H1 (cell line): ENCODE measurements at places on chromosomes 2 and 18.

- DNase-seq, result no peak
These were observed 24.8 kb downstream of the NCK2 start for GRCh38 chr2:105769504-105769903.

- DNase-seq, result no peak
These were observed 12.9 kb upstream of the SNORC start for GRCh38 chr2:232857158-232857563.

- DNase-seq, result no peak
These were observed 63.8 kb upstream of the GALNT3 start for GRCh38 chr2:165857876-165858275.

DNA sequence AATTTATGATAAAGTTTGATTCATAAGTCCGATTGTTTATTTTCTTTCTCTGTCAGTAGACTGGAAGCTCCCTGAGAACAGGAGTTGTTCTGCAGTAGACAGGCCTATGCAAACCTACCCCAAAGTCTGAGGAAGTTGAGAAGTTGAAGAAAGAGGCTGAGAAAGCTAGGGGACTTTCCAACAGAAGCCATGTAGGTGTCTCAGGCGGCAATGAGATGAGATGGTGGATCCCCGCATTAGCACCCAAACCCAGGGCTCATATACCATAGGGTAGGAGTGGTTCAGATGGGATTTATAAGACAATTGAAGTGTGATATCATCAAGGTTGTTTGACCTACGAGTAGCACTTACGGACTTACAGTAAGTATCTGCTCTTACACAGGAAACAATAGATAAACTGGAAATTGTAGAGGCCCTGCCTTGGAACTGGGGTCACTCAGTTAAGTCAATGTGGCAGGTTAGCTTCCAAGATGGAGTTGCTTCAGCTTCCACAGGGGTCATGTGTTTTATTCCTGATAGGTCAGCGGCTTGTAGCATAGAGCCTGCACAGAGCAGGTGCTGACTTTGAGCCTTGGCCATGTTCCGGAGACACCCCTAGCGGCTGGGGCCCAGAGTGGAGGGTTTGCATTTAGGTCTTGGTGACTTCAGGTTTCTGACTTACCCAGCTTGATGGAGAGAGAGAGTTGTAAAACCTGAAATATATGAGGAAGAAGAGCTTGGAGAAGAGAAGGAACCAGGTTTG lies 2.3 kb upstream of the PSD4 start:
- DNase-seq, result no peak

DNA sequence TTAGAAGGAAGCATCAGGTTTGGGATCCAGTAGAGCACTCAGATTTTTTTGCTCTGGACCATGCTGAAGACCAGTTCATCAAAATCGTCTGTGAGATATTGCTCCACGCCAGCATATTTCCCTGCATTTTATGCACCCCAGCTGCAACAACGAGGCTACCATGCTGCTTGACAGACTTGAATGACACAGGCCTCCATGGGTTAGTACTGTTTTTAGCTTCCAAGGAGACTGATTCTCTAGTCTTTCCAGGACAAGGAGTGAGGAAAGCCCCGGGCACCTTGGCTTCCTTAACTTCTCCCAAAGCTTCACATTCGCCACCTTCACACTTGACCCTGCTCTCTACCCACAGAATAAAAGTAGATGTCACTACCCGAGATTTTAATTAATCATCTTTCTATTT lies 17.5 kb downstream of the BOD1L2 start:
- DNase-seq, result peak; percentile 31

DNA sequence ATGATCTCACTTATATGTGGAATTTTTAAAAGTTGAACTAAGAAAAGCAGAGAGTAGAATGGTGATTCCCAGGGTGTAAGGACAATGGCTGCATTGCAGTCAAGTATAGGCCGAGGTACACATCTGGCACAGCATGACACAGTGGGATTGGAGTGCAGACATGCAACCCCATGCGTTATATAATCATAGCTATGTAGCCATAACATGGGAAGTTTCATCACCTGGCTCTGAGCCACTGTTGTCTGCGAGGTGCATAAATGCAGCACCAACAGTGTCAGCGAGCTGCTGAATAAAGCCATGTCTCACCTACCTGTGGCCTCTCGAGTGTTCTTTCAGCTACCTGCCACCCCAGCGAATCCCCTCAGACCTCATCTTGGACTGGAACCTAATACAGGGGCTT lies 61.7 kb downstream of the CDC42EP3 start:
- no peak for DNase-seq

- no peak for DNase-seq
These were observed 61.9 kb upstream of the IL1R1 start for GRCh38 chr2:102080451-102081242.

DNA sequence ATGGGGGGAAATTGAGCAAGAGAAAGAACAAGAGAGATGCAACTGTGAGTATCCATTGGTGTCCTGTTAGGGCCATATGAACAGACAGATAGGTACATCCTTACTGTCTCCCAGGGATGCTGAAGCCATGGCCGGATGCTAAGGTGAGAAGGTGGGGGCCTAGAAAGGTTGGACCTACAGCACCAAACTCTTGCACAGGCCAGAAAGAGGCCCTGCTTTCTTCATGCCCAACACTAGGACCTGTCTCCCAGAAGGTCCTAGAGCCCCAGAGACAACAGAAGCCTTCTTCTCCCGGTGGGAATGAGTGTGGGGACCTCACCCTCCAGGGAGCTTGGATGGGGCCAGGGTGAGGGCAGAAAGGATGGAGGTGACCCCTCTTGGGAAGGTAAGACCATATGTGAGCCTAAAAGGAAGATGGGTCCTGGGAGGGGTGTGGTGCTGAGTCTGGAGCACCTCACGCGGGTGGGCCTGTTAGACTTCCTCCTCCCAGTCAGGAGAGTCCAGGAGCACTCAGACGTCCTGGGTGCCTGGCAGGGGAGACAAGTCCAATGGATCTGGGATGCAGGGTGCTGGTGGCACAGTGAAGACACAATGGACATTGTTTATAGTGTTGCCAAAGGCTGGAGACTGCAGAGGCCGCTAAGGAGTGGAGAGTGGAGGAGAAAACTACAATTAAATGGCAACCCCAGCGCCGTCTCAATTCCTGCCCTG lies 265.3 kb downstream of the CYP26B1 start:
- DNase-seq, result no peak

DNA sequence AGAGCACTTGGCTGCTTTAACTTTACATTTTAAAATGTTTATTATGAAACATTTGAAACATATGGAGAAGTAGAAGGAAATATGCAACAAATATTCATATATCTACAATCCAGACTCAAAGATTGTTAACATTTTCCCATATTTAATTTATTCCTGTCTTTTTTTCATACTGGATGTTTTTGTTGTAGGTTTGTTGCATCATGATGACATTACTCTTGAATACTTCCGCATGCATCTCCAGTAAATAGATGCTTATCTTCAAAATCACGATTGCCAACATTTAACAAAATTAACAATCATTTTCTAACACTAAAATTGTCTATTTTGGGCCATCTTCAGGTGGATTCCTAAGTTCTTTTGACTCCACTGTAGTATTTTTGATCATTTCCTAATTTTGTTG lies 21.1 kb upstream of the IL18RAP start:
- no peak for DNase-seq

DNA sequence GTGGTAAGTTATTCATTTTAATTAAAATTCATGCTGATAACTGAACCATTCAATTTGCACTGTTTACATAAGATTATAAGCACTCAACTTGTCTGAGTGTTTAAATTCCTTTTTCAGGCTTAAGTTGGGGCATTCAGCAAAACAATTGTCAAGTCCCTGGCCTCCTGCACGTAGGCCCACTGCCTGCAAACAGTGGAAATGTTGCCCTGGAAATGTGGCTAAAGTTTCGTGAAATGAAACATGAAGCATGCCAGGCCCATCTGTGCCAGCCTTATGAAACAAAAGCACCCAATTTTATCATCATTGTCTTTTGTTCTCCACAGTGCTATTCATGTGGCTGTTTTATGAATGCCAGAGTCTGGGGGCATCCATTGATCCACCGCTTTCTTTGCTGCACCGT lies 163.7 kb downstream of the PTGR3 start:
- no peak for DNase-seq

DNA sequence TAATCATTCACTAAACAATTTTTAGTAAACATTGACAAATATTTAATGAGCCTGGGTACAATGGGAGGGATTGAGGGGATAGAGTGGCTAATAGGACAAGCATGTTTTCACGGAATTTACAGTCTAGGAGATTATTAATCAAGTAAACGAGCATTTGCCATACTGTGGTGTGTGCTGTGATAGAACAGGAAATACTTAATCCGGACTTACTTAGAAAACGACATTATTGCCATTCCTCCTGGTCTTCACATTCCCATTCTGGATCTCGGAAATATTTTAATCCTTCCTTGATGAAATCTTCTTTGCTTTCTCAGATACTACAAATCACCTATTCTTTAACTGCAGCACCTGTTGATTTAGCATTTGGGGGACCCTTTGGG lies 905 bp downstream of the TTLL4 start:
- no peak for DNase-seq

- DNase-seq, result no peak
These were observed 14.0 kb downstream of the ANXA4 start for GRCh38 chr2:69755862-69756467.

GRCh38 chr2:30584116-30584515 lies 137.1 kb downstream of the LCLAT1 start:
- DNase-seq, result no peak

DNA sequence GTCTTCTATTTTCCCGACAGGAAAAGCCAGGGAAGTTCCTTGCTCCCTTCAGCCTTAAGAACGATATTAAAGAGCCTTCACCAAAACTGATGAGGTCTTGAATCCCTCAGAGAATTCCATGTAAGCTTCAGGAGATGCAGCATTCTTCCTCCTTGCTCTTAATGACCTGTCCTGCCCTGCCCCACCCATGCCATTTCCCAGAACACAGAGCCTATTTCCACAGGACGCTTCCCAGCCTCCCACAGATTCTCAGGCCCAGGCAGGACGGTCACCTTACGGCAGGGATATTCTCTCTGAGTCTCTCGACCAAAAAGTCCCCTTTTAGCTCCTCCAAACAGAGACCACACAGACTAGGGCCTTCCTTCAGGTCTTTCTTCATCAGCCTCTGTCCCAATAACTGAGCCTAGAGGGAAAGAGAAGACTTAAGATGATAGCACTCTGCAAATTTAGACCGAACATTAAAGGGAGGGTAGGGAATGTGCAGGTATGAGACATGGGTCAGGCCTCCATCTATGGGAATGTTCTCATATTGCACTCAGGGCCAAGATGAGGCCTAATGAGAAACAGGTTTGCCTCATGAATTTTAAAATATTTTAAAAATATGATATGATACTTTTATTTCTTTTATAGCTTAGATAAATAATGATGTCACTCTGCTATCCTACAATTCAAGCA lies 62.1 kb downstream of the COBLL1 start:
- DNase-seq, result no peak

DNA sequence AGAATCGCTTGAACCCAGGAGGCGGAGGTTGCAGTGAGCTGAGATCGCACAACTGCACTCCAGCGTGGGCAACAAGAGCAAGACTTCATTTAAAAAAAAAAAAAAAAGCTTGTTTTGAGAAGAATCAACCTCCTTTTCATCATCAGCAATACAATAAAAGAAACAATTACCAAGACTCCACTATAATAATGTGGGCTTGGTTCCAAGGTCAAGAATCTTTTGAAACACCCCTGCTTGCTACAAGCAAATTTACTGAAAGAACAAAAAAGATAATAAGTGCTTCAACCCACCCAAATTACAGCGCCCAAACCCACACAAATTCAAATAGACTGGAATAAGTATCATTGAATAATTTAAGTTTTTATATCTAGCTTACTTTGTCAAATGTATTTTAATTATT lies 33.6 kb upstream of the MAPRE3 start:
- DNase-seq, result no peak

DNA sequence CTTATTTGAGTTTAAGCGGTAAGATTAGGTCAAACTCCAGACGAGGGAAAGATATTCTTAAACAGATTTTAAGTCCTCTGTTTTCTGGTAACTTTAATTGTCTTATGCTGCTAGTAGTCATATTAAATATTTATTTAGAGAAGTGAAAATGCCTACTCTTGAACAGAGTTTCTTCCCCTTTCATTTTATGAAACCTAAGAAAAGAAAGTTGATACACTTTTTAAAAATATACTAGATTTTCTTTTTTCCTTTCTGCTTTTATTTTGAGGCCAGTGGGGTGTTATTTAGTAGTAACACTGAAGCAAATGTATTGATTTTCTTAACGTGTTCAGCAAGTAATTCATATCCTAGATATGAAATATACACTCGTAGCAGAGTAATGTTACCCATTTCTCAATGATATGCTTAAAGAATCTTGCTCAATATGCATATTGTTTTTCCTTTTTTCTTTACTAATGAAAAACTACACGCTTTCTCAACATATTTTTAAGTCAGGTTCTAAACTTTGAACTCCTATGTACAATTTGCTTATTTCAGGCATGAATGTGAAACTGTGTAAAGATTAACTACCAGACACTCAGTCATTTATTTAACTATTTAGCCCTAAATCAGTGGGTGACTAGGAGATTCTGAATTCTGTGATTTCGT lies 691 bp downstream of the KYNU start:
- DNase-seq, result no peak

GRCh38 chr2:37365669-37366068 lies 21.2 kb downstream of the QPCT start:
- peak; percentile 8 for DNase-seq

DNA sequence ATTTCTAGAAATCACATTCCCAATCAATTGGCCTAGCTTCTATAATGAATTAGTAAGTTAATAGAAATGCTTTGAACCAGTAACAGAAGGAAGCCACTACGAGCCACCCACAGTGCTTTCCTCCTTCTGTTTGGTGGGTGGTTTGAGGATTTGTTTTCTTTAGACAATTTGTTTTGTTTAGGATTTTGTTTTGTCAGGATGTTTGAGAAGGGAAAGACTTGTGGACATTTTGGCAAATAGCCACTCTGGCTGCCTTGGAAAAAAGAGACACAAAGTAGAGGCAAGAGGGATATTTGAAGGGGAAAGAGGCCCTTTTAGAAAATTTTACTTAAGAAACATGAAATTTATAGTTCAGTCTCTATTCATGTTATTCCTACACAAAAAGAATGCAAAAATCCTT lies 47.7 kb downstream of the TANK start:
- no peak for DNase-seq

DNA sequence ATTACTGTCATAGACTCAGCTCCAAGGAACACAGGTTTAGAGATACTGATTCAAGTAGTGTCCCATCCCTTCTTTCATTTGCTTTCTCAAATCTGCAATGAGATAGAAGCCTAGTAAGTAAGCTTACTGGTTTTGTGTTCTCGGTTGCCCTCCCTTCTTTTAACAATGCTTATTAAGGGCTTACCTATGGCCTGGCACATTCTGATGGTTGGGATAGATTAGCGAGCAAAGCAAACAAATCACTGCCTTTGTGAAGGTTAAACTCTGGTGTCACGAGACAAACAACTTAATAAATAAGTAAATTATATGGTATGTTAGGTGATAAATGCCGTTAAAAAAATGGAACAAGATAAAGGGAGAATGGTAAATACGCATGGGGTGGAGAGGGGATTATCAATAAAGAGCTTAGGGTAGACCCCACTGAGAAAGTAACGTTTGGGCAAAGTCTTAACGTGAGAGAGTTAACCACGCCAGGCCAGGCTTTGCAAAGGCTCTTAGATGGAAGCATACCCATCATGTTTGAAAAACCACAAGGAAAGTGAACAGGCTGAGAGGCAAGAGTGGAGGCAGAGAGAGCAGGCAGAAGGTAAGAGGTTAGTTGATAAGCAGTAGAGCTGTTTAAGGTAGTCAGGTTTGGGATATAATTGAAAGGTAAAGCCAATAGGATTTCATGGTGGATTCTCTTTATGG lies 31.0 kb downstream of the EIF2AK3 start:
- no peak for DNase-seq
